Mesothelial cell of epicardium (in vitro differentiated cells): ENCODE measurements at places on chromosomes 13 and 19. TPM values are rescaled to one million over a fixed set of nuclear protein-coding genes. Genes with fewer than 3 reads are reported as not detected.

The YJU2 gene
- total RNA-seq: 19.5 to 22.1 TPM (median 21.3 TPM) in 3 replicates

The CD70 gene
- not detected in 3 replicates for total RNA-seq

The LYPD3 gene
- total RNA-seq: 2.6 to 4.4 TPM (median 3.4 TPM) in 3 replicates

DNA sequence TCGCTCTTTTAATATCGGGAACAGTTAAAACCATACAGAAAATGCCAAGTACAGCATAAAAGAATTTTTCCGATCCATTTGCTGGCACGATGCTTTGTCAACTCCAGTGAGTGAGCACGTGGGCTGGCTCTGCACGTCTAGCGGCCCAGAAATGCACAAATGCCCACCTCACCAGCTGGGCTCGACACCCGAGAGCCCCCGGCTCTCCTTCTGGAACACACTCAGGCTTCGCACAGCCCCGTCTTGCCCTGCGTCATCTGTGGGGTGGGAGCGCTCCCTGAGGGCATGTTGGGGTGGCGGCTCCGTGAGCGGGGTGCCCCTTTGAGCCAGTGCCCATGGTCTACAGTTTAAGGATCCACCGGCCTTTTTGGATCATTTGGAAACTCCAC is 24.5 kb downstream of the ATP4B start:
- H3K4me3 ChIP-seq: no peak overlapping the region
- no peaks in the 10 kb centered on the region for H3K4me1 ChIP-seq
- H3K36me3 ChIP-seq: peaks cover 54% of the 10 kb centered on the region

DNA sequence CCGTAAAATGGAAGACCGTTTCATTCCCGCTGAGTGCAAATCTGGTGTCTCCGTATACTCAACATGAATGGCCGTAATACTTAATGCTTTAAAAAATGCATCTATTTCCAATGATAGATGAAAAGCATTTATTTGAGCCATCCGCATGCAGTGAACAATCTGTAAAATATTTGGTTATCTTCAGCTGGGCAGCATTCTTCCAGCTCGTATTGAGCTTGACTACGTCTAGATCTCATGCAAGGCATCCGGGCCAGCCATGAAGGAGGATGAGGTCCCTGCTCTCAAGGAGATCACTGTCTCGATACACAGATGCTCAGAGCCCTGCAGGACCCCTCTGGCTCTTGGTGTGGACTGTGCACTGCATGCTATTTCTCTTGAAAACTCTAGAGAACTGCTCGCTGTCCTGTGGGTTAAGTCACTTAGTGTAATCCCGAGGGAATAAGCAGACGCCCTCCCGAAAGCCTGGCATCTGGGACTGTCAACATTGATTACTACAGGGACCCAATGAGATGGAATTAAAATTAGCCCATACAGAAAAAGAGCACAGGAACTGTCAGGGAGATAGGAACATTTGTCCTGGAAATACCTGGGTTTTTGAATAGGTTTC is 112.4 kb upstream of the RNF113B start:
- H3K27ac ChIP-seq: no peak overlapping the region
- peaks cover 9% of the 10 kb centered on the region for H3K36me3 ChIP-seq
- no peak for DNase-seq
- no peaks in the 10 kb centered on the region for H3K27me3 ChIP-seq
- H3K4me3 ChIP-seq: no peak overlapping the region
- H3K4me1 ChIP-seq: peaks cover 10% of the 10 kb centered on the region
